ENCODE measurements at places on chromosomes 4 and X.

- no peak for DNase-seq
Observed at GRCh38 chr4:37068580-37068979, 176.0 kb upstream of the NWD2 start.

- no peak for DNase-seq
Observed at GRCh38 chrX:110399497-110399896, 40.8 kb downstream of the RTL9 start.

DNA sequence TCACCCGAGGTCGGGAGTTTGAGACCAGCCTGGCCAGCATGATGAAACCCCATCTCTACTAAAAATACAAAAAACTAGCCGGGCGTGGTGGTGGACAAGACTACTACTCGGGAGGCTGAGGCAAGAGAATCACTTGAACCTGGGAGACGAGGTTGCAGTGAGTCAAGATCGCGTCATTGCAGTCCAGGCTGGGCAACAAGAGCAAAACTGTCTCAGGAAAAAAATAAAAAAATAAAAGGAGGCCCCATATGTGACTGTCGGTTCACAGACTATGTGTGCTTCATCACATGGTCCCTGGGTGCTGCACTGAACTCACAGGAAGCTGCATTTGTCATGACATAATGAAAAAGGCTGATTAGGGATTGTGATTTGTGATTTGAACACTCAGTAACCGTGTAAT lies 6.4 kb downstream of the TRIML1 start:
- DNase-seq = no peak

GRCh38 chrX:9738151-9738550 lies 27.5 kb downstream of the GPR143 start:
- no peak for DNase-seq

DNA sequence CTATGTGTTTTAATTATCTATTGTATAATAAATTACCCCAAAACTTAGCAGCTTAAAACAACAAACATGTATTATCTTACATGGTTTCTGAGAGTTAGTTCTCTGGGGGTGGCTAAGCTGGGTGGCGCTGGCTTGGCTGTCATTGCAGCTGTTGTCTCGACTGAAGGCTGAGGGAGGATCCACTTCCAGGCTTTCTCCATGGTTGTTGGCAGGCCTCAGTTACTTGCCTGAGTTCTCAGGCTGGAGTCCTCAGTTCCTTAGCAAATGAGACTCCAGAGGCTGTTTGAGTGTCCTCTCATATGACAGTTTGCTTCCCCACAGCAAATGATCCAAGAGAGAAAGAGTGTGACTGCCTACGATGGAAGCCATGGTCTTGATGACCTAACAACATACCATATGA lies 23.5 kb upstream of the GALNT7 start:
- DNase-seq = no peak

DNA sequence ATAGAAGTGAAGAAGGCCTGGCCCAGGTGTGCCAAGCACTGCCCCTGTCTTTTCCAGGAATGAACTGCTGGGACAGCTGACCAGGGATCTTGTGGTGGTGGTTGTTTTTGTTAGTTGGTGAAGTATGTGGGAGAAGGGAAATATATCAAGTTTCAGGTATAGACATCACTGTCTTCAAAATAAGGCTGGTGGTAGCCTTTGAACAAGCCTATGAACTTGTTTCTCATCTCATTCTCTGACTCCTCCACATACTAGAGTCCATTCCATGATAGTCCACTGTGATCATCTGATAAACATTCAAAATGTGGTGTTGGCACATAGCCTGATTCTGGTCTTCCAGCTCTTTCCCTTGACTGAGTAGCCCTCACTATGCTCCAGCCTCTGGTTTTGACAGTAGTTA lies 303.7 kb downstream of the CAMK2D start:
- no peak for DNase-seq

- no peak for DNase-seq
Observed at GRCh38 chrX:111259559-111259958, 10.7 kb downstream of the CAPN6 start.

- no peak for DNase-seq
Observed at GRCh38 chr4:162610116-162610515, 446.3 kb upstream of the FSTL5 start.

DNA sequence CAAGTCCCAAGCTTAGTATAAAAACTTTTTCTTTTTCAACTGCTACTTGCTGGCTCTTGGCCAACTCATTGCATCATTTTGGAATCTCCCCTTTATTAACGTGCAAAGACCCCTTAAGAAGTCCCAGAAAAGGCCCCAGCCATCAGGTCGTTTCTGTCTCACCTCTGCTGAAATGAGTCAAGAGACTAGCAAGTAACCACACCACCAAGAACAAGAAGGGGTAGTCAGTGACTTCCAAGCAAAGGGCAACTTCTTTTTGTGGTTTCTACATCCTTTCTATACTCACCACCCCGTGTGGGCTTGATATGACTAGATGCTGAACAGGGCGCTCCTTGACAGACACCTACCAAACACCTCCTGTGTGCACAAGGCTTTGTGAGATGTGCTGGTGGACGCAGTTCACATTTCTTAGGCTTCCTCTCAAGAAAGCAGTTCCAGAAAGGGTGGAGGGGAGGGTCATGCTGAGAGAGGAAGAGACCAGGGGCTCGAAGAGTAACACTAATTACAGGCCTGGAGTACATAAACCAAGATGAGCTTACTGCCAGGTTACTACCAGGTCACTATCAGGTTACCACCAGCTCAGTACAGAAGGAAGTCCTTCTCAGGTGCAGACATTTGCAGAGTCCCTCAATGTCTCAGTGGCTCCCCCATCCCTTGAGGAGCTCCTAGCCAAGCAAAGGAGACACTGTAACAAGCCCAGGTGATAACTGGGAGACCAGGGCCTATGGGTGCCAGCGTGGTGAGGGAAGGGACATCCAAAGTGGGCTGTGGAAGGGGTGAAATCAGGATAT lies 19.3 kb downstream of the JAKMIP1 start:
- DNase-seq = no peak

DNA sequence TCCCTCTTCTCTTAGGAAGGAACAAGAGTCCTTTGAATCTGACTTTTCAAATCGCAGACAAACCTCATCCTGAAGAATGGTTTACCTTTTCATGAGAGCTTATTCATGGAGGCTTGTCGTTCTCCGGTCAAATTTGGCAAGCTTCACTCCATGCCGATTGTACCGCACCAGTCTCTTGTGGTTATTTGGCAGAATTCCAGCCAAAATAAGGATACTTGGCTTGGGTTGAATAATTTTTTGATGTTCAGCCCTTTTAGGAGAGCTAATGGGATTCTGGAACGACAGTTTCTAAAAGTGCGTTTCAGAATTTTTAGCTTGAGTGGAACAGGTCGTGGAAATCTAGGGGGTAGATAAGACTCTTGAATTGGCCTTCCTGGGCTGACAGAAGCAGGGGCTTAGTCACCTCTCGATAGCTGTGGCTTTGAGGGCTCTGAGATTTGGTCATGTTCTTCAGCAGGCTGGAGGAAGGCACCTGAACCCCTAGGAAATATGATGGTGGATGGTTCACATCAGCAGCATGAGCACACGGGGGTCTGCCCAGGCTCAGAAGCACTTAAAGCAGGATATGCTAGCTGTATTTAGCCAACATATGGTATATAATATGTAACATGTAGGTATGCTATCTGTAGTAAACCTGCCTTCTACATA lies 1.5 kb downstream of the KLHL2 start:
- DNase-seq = no peak

- DNase-seq = no peak
Observed at GRCh38 chr4:168409089-168409801, 71.0 kb downstream of the DDX60L start.

- no peak for DNase-seq
Observed at GRCh38 chr4:110306303-110306702, 107.9 kb upstream of the ELOVL6 start.

DNA sequence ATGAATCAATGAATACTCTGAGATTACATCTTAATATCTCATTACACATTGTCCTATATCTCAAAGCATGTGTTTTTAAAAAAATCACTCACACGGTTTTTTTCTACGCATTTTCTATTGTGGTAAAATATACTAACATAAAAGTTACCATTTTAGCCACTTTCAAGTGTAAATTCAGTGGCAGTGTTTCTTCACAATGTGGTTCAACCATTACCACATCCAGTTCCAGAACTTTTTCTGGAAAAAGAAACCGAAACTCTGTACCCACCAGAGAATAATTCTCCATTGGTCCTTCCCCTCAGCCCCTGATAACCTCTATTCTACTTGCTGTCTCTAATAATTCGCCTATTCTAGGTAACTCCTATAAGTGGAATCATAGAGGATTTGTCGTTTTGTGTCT lies 35.3 kb upstream of the ACSL1 start:
- DNase-seq = no peak

- DNase-seq = no peak
Observed at GRCh38 chr4:150116506-150116905, 38.3 kb downstream of the DCLK2 start.

GRCh38 chrX:119041175-119041574 lies 31.6 kb upstream of the CT47C1 start:
- DNase-seq = no peak

GRCh38 chrX:130756233-130756632 lies 146.8 kb downstream of the ENOX2 start:
- no peak for DNase-seq

DNA sequence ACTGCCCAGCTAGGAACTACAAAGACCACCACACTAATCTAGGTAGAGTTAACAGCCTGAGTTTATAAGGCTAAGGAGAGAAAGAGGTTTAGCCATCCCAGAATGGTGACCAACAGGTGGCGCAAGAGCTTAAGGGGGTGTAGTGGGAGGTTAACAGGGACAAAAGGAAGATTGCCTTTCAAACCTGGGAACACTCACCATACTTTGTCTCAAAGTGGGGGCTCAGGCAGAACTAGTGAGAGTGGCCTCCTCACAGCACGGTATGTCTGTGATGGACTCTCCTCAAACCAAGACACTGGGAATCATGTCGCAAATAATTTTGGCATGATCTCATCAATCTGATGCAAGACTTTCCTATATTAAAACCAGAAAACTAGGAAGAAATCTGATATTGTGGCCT lies 23.4 kb downstream of the CCNI start:
- DNase-seq = no peak

DNA sequence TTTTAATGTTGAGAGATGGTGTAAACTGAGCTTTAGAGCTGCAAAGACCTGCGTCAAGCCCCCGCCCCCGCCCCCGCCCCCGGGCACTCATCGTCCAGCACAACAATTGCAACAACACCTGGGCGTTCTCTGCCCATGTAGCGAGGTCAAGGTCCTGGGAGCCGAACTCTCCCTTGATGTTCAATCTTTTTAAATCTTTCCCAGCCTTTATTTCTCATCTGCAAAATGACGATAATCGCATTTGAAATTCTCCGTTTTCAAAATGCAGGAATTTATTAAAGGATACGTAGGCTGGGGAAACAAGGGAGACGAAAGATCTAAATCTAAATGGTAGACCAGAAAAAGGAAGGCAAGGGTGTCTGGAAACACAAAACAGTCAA lies 648 bp upstream of the MSMO1 start:
- DNase-seq = no peak

DNA sequence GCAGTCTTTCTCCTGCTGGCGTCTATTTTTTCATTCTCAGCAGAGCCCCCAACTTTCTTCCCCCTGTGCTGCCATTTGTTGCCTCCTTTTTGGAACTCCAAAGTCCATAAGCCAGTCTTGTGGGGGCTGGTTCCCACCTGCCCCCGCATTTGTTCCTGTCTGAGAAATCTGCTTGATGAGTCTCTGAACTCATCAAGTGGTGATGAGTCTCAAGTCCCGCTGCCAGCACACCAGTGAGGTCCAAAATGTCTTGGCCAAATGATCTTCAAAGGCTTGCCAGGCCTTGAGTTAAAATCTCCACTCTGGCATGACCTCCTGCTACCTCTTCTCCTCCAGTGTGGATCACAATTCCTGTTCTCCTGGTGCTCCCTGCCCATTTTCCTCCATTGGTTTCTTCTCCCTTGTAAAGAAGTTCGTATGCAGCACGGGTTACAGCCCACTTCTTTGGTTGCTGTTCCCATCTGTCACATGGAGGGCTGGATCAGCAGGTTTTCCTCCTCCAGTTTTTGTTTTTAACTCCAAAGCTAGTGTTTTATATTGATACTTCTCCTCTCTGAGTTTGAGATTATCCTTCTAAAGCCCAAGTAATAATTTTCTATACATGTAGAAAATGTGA lies 72.7 kb upstream of the LIMCH1 start:
- DNase-seq = no peak

GRCh38 chr4:126572264-126572663 lies 1060.5 kb upstream of the INTU start:
- DNase-seq = no peak

- DNase-seq = no peak
Observed at GRCh38 chr4:1879485-1879884, 8.3 kb downstream of the NSD2 start.

- DNase-seq = no peak
Observed at GRCh38 chr4:88419874-88420273, 37.0 kb upstream of the HERC5 start.

- no peak for DNase-seq
Observed at GRCh38 chrX:148416931-148417330, 83.5 kb upstream of the AFF2 start.

- no peak for DNase-seq
Observed at GRCh38 chr4:182083671-182084410, 159.4 kb upstream of the TENM3 start.

GRCh38 chr4:112637552-112637866 lies 566 bp downstream of the LARP7 start:
- DNase-seq = no peak

- peak; percentile 31 for DNase-seq
Observed at GRCh38 chr4:140790765-140791164, 34.6 kb upstream of the TBC1D9 start.

- DNase-seq = no peak
Observed at GRCh38 chrX:153074262-153074899, 2.1 kb downstream of the PNMA6A start.

DNA sequence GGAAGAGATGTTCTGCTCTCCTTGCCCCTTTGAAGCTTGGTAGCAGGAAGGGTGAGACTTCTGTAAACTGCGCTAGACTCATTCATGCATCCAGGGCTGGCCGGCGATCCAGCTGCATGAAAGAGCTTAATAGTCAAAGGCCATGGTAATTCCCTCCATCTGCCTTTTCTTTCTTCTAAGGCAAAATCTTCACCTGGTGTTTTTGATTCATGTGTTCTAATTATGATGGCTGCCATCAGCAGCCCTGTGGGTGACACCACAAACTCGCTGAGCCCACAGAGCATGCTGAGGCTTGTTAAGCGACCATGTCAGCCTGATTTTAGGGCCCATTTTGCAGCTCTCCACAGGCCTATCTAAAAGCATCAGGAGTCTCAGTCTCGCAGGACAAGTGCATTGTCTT lies 450.1 kb upstream of the TENM3 start:
- DNase-seq = no peak

DNA sequence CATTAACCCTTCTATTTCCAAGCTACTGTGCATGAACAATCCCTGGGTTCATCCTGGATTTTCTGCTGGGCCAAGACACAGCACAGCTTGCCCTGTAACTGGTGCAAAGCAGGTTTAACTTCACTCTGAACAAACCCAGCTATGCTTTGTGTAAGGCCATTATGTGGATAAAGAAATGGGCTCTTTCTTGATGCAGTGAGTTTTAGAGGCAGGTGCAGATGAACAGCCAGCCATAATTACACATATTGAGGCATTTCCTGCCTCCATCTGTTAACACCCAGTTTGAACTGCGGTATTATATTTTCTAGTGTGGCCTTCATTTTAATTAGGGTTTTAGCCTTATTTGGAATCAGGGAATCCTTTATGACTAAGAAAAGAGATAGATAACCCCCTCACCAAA lies 68.7 kb upstream of the ARX start:
- no peak for DNase-seq

All from anterior cingulate cortex (tissue), 58 donors.